ENCODE measurements at places on chromosomes 4 and X.

GRCh38 chrX:72498782-72499181 is 73.9 kb downstream of the HDAC8 start:
- no peak for DNase-seq

DNA sequence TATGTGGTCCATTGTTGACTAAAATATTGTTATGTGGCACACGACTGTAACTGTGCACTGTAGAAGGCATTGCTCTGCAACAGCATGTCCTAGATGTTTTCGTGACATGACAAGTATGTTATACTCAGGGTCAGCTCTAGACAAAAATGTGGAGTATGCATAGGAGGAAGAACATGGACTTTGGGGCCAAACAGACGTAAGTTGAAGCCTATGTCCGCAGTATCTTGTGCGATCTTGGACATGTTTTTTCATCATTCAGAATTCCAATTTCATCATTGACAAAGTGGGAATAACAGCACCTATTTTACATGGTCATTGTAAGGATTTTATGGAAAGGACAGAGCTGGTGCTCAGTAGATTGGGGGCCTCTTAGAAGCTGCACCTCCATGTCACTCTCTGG is 27.7 kb upstream of the PROM1 start:
- DNase-seq, result no peak

GRCh38 chr4:55001538-55001937 is 123.9 kb downstream of the KDR start:
- DNase-seq, result no peak

- no peak for DNase-seq
Measured at GRCh38 chrX:32948130-32948529, 263.2 kb downstream of the DMD start.
